ENCODE measurements at places on chromosomes 16 and 17. TPM values are rescaled to one million over a fixed set of nuclear protein-coding genes. Genes with fewer than 3 reads are reported as not detected.
A peak's percentile ranks its signal among the peaks of the same experiment; 100 is the strongest.

GRCh38 chr16:74623214-74623838 lies 16.4 kb upstream of the GLG1 start:
- DNase-seq, result no peak
- H3K27ac ChIP-seq, result no peak overlapping the region
- H3K36me3 ChIP-seq, result peaks cover 91% of the 10 kb centered on the region
- H3K27me3 ChIP-seq, result no peaks in the 10 kb centered on the region

The NECAB2 gene
- total RNA-seq, result not detected

DNA sequence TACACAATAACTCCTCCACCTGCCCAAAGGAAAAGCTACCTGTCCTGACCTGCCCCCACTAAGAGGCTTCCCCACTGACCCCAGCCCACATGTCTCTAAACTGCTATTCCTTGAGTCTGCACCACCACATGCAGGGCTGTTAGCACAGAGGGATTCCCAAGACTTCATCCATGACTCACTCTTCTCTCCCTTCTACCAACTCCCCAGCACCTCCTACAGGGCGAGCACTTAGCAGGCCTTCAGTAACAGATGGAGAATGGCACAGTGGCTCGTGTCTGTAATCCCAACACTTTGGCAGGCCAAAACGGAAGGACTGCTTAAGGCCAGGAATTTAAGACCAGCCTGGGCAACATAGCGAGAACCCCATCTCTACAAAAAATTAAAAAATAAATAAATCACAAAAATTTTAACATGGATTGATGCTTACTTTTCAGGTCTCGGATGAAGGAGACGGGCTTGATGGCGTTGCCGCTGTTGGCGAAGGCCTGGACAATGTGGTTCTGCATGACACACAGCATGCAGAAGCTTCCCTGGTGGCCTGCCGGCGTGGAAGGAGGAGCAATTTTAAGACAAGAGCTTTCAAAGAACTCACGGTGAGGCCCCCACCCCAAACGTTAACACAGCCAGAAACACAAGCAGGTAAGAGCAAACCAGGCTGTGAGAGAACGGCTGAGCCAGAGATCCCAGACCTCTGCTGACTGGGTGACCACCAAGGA lies 12.0 kb downstream of the USP36 start:
- no peaks in the 10 kb centered on the region for H3K27me3 ChIP-seq
- no peak overlapping the region for H3K27ac ChIP-seq
- no peak for DNase-seq
- no peak overlapping the region for H3K4me3 ChIP-seq
- peaks cover 95% of the 10 kb centered on the region for H3K36me3 ChIP-seq

The HAS3 gene
- 0.58 TPM for total RNA-seq

The CDT1 gene
- 36.7 TPM for total RNA-seq

- peak overlapping the region; percentile 97 for H3K4me3 ChIP-seq
- H3K27me3 ChIP-seq, result no peaks in the 10 kb centered on the region
- DNase-seq, result no peak
- H3K4me1 ChIP-seq, result peaks cover 14% of the 10 kb centered on the region
Observed at GRCh38 chr17:1829216-1829591, 498 bp downstream of the SMYD4 start.

- no peaks in the 10 kb centered on the region for H3K4me1 ChIP-seq
- DNase-seq, result peak; percentile 61
- no peak overlapping the region for H3K4me3 ChIP-seq
Observed at GRCh38 chr16:72501739-72502593, 330.0 kb upstream of the PMFBP1 start.

The INCA1 gene
- 2.7 TPM for total RNA-seq

- H3K27me3 ChIP-seq, result no peaks in the 10 kb centered on the region
- H3K4me3 ChIP-seq, result peak overlapping the region; percentile 66
Observed at GRCh38 chr17:50199803-50200456, 1.5 kb downstream of the COL1A1 start.

DNA sequence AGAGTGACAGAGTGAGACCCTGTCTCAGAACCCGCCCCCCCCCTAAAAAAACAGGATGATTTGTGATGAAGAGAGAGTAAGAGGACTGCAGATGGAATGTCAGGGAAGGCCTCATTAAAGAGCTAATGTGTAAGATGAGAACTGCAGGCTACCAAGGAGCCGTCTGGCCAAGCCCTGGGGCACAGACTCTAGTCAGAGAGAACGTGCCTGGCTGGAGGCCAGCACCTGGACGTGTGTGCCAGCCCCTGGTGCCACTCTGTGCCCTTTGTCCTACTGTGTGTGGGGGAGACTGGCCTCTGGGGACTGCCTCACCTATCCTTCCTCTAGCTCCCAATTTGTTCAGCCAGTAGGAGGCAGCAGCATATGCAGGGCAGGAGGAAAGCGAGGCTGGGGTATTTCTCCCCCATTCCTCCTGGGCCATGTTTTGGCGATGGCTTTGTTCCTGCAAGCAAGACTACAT lies 37.1 kb downstream of the KNOP1 start:
- no peaks in the 10 kb centered on the region for H3K27me3 ChIP-seq
- no peak overlapping the region for H3K27ac ChIP-seq
- H3K4me1 ChIP-seq, result no peaks in the 10 kb centered on the region
- H3K4me3 ChIP-seq, result no peak overlapping the region
- peaks cover 39% of the 10 kb centered on the region for H3K36me3 ChIP-seq

The BCO1 gene
- not detected for total RNA-seq

GRCh38 chr17:81245024-81245664 lies 6.0 kb downstream of the NDUFAF8 start:
- H3K27ac ChIP-seq, result no peak overlapping the region
- H3K36me3 ChIP-seq, result peaks cover 70% of the 10 kb centered on the region
- no peaks in the 10 kb centered on the region for H3K27me3 ChIP-seq
- H3K4me1 ChIP-seq, result peaks cover 9% of the 10 kb centered on the region
- H3K4me3 ChIP-seq, result no peak overlapping the region

The WNT9B gene
- not detected for total RNA-seq

The CTRL gene
- 0.09 TPM for total RNA-seq

DNA sequence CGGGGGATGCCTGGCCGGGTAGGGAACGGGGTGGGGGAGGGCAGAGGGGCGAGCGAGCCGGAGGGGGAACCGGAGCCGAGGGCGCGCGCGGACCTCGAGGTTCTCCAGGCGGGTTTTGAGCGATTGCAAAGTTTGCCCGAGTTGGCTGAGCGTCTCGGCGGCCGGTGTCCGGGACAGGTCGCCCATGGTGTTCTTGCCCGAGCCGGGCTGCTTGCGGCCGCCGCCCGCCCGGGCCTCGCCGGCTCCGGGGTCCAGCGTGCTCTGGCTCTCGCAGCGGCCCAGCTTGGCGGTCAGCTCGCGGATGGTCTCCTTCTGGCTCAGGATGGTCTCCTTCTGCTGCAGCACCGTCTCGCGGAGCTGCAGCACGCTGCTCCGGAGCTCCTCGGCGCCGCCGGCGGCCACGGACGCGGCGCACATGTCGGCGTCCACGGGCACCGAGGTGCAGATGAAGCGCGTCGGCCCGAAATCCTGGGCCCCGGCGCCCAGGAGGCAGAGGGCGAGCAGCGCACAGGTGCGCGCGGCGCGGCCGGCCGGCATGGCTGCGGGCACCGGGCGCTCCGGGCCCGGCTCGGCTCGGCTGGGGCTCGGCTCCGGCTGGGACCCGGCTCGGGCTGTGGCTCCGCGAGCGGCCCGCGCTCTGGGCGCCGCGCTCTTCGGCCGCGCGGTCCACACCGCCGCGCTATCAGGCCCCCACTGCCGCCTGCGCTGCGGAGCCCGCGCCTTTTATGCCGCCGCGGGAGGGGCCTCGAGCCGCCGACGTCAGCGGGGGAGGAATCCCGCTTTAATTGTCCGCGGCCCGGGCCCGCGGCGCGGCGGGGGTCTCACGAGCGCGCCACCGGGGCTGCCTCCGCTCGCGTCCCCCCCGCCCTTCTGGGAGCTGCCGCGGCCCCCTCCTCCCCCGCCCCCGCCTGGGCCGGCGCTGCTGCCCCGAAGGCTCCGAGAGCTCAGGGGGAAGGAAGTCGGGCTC lies at the start of gene NPTX1:
TSS of gene NPTX1 (minus strand) at position 698 of the 967 bp plus-strand sequence. CDS start at position 537, 161 bp downstream.
- H3K27ac ChIP-seq, result no peak within 1 kb of the TSS
- H3K27me3 ChIP-seq, result peaks cover 98% of the 10 kb centered on the region
- peaks cover 45% of the 10 kb centered on the region for H3K4me1 ChIP-seq
- no peaks in the 10 kb centered on the region for H3K36me3 ChIP-seq
- DNase-seq, result no peak
- peak within 1 kb of the TSS; percentile 14 for H3K4me3 ChIP-seq

The CBFA2T3 gene
- not detected for total RNA-seq

GRCh38 chr17:4789951-4790704 lies 1.4 kb downstream of the GLTPD2 start:
- peak overlapping the region; percentile 63 for H3K27ac ChIP-seq
- peak overlapping the region; percentile 59 for H3K4me3 ChIP-seq
- DNase-seq, result peak; percentile 89
- H3K27me3 ChIP-seq, result no peaks in the 10 kb centered on the region
- no peaks in the 10 kb centered on the region for H3K36me3 ChIP-seq

DNA sequence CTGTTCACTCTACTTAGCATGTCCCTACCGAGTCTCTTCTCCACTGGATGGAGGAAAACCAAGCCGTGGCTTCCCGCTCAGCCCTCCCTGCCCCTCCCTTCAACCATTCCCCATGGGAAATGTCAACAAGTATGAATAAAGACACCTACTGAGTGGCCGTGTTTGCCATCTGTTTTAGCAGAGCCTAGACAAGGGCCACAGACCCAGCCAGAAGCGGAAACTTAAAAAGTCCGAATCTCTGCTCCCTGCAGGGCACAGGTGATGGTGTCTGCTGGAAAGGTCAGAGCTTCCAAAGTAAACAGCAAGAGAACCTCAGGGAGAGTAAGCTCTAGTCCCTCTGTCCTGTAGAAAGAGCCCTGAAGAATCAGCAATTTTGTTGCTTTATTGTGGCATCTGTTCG lies 2.8 kb upstream of the LPCAT2 start:
- H3K4me3 ChIP-seq, result no peak overlapping the region
- no peak overlapping the region for H3K27ac ChIP-seq
- H3K4me1 ChIP-seq, result peaks cover 33% of the 10 kb centered on the region
- no peaks in the 10 kb centered on the region for H3K27me3 ChIP-seq
- H3K36me3 ChIP-seq, result peaks cover 79% of the 10 kb centered on the region

Measured in SJSA1 (cell line).